ENCODE measurements at places on chromosomes 7 and 10.

DNA sequence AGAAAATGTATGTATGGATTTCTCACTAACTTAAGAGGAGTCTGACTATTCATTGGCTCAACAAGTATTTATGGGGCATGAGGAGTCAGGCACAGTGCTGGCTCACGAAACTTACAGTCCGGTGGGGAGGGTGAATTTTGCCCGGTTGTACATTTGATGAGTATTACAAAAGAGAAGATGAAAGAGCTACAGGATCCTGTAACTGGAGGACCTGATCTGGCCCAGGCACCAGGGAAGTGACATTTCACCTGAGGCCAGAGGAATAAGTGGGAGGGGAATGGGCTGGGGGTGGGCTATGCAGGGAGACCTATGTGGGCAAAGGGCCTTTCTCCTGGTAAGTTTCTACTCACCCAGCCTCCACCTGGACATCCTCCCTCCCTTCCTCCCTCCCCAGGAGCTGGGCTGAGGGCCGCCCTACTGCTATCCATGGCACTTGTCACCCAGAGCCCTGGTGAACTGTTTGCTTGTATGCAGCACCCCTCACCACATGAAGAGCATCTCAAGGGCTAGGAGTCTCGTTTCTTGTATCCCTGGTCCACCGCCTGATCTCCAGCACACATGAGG is 101.1 kb upstream of the ZNF438 start:
- no peak for DNase-seq

- peak; percentile 70 for DNase-seq
Observed at GRCh38 chr7:150420987-150421674, 29.3 kb upstream of the GIMAP8 start.

- DNase-seq, result no peak
Observed at GRCh38 chr10:133325440-133326222, 11.1 kb downstream of the CALY start.

- DNase-seq, result no peak
Observed at GRCh38 chr10:120982507-120982906, 131.3 kb downstream of the WDR11 start.

DNA sequence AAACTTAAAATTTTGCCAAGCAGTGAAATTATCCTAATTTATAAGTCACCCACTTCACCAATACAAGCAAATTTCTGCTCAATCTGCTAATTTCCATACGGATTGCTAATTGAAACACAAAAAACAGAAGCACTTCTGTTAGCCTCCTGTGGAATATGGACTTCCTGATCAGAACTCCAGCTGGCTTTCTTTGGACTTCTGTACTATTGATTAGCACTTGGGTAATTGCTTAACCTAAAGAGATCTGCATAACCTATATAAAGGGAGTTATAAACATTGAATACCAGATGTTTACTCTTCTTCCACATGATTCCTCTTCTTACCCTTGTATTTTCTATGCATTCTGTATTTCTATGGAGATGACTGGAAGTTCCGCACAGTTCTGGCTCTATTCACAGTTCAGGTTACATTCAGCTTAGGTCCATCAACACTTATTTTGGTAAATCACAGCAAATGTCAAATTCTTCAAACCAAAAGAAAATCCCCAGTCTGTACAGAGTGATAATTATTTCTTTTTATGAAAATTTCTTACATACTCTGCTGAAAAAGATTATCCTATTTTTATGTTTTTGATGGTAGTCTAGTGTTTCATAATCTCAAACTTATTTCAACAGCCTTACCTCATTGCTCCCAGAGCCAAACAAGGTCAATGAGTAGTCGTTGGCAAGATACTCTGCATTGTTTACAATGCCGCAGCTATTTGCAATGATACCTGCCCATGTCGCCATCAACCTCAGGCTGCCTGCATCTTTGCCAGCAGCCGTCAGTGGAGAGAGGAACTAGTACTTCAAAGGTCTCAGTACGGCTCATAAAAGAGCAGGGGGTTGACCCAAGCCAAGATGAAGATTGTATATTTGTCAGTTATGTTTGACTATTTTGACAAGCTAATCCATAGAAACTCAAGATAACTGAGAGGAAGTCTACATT is 225.6 kb downstream of the AHR start:
- DNase-seq, result peak; percentile 44

- DNase-seq, result peak; percentile 72
Observed at GRCh38 chr10:22760025-22760424, 45.6 kb upstream of the PIP4K2A start.

- no peak for DNase-seq
Observed at GRCh38 chr10:46560381-46560780, 3.9 kb upstream of the GPRIN2 start.

DNA sequence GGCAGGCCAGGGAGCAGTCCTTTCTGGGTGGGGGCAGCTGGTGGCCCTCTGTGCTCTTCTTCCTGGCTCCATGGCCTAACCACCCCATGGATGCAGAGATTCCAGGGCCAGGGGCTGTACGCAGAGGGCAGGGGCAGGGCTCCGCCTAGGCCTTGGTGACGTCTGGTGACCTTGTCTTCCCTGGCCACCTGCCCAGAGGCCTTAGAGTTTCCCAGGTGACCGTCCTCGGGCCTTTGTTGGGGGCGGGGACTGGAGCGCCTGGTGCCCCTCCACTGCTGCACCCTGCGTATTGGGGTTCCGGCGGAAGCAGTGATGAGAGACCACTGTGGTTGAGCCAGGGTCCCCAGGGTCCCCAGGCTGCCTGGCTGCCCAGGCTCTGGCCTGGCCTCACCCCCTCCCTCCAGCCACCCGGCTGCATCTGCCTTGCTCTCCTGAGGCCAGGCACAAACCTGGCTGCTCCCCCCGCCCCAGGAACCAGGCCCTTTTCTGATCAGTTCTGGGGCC is 10.3 kb downstream of the PWWP2B start:
- DNase-seq, result peak; percentile 58
